Stimulated activated CD8-positive, alpha-beta memory T cell treated with anti-CD3 and anti-CD28 coated beads, Interleukin-4, amount 100 ng/mL, for 1 hour (primary cell): ENCODE measurements at places on chromosomes 11 and 22.

- no peak for DNase-seq
Observed at GRCh38 chr11:47033439-47033838, 96.9 kb downstream of the CSTPP1 start.

DNA sequence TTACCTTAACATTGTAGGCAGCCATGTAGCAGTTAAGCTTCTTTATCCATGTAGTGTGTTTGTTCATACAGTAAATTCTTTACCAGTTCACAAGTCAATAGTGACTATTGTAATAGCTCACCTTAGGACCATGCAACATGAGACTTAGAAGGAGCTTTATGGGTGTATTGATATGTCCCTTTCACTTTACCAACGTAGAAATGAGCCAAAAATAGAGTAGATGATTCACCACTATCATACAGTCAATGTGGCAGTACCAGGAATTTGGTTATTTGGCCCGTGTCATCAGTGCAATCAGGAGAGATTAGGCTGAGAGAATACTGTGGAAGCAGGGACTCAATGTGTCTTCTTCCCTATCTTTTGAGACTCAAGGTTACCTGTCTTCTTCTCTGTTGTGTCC is 4.7 kb downstream of the ZDHHC13 start:
- DNase-seq = no peak

- no peak for DNase-seq
Observed at GRCh38 chr22:37443086-37443485, 15.8 kb upstream of the ELFN2 start.

DNA sequence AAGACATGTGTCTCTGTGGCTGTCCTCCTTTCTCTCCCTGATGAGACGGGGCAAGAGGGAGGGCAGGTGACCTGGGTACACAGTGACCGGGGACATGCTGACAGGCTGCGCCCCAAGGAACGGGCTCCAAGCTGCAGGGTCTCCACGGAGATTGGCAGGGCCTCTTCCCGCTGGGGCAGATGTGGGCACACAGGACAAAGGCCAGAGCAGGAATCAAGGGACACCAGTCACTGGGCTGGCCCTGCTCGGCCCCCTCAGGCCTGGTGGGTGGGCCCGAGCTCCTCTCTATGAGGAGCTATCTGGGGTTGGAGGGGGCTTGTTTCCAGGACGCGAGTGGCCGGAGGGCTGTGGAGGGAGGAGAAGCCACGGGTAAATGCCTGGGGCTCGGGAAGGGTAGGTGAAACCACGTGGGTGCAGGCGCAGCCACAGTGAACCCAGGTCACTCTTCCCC is 11.2 kb downstream of the PNPLA5 start:
- no peak for DNase-seq

DNA sequence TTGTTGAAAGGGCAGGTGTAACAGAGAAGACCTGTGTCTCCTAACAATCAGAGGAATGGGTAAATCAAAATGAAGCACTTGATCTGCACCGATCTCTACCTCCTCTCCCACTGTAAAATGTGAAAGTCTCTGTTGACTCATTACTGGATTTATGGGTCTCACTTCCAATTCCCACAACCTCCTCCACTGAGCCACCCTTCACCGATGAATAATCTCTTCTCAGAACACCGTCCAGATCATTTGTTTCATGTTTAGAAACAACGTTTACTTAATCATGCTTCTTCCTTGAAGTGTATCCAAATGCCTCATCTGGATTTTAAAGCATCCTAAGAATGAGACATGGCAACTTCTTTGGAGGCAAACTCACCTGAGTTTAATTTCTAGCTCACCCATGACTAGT is 643.6 kb downstream of the ETS1 start:
- DNase-seq = no peak

GRCh38 chr22:49825944-49826602 is 1.6 kb downstream of the BRD1 start:
- DNase-seq = peak; percentile 54

- DNase-seq = no peak
Observed at GRCh38 chr22:31629741-31630184, 32.3 kb downstream of the PISD start.

- DNase-seq = no peak
Observed at GRCh38 chr22:45688600-45689080, 17.0 kb downstream of the ATXN10 start.

DNA sequence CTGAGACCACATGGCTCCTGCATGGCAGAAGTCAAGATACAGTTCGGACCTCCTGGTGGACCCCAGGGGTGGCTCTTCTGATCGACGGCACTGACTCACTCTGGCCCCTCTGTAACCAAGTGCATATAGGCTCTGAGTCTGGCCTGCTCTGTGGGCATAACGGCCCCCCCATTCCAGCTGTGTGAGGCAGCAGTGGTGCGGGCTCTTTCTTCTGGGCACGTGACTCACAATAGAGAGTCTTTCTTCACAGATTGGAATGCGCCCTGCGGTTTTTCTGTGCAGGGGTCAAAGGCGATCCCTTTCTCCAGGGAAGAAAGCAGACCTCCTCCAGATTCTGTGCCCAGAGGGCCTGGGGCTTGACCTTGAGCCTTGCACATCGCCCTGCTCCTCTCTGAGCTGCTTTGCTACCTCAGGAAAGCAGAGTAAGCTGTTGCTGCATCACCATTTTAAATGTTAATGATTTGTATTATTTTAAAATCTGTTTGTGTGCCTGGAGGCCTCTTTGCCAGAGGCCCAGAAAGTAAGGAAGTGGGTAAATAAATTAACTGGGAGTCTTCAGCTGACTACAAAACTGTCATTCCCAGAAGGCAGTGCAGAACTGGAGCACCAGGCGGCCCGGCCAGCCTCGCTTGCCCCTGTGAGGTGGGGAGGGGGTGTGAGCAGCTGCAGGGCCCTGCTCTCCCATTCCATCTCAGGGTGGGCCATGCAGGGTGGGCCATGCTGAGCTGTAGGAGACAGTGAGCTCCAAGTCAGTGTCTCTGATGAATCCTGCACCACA is 199.0 kb downstream of the GRIK4 start:
- no peak for DNase-seq

GRCh38 chr11:794013-794765 is 3.9 kb downstream of the SLC25A22 start:
- DNase-seq = no peak

DNA sequence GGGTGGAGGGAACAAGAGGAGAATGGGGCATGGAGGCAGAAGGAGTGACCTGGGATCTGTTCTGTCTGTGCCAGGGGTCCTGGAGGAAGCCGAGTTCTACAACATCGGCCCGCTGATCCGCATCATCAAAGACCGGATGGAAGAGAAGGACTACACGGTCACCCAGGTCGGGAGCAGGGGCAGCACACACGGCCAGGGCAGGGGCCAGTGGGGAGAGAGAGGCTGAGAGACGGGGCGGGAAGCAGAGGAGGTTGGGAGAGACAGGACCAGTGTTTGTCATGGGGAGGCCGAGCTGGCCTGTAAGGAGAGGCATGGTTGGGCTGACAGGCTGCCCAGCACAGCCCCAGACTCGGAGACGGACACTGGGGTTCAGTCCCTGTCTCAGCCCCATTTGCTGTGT is 4.7 kb downstream of the KCTD17 start:
- no peak for DNase-seq

DNA sequence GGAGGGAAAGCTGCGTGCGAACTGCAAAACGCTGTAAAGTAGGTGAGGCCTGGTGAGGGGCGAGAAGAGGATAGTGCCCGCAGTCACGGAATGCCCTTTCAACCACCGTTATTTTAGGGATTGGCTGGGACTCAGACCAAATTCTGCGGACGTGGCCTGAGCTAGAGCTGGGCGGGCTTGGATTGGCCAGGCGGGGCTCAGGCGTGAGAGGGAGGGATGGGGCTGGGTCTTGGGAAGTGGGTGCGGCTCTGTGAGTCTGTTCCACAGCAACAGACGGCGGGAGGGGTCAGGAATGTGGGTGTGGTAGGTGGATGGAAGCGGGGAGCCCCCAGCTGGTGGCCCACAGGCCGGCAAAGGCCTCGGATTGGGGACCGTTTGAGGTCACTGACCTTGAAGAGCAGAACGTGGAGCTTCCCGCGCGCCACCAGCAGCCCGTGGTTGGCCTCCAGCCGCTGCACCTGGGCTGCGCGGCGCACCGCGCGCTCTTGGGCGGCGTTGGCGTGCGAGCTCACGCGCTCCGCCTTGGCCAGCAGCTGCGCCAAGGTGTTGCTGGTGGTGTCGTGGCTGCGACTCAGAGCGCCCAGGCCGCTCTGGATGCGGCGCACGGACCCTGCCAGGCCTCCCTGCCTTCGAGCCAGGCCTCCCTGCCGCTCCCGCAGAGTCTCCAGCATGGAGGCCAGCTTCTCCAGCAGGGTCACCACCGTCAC is 444 bp downstream of the CAVIN3 start:
- no peak for DNase-seq

DNA sequence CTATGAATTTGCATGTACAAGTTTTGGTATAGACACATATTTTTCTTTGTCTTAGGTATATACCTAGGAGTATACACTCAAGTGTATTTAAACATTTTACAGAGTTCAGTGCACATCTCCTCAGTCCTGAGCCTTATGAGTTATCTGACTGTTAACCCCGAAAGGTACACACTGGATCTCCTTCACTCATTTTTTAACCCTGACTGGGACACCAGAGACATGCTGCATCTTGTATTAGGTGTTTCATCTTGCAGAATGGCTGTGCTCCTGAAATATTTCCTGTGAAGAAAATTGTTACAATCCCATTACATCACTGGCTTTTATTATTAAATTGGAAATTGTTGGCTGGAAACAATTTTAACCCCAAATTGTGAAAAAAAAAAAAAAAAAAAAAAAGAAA is 15.3 kb downstream of the PARVA start:
- no peak for DNase-seq

GRCh38 chr22:48708558-48709245 is 1119.0 kb downstream of the BRD1 start:
- DNase-seq = no peak

- no peak for DNase-seq
Observed at GRCh38 chr11:77113382-77114088, 10.9 kb downstream of the OMP start.

GRCh38 chr11:22554221-22554620 is 71.4 kb downstream of the FANCF start:
- no peak for DNase-seq

DNA sequence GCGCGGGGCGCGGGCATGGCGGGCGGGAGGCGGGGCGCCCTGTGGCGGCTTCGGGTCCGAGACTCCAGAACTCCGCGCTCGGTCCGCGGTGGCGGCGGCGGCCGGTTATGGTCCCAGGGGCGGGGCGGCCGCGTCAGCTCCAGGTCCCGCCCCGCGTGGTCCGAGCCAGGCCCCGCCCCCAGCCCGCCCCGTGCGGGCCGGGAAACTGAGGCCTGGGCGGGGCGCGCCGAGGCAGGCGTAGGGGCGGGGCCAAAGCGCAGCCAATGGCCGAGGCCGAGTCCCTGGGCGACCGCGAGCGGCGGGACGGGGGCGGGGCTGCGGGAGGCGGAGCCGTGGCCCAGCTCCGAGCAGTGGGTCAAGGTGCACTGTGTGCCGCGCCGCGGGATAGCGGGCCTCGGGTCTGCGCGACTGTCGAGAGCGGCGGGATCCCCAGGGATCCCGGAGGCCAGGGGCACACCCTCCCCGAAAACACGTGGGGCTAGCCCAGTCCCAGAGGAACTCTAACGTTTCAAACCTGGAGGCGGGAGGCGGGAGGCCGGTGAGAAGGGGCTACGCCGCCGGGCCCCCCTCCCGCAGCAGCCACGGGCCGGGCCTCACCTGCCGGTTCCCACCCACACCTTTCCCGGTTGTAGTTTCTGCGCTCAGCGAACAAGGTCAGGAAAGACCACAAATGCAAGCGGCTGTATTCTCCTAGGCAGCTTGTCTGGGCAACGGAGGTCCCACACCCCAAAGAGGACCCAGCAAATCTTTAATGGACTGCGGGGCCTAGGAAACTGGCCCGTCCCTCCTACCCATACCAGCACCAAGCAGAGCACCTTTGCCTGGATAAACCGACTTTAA is at the start of gene SLC25A1:
TSS of gene SLC25A1 (minus strand) at position 80 of the 840 bp plus-strand sequence. CDS start at position 17, 63 bp downstream.
- DNase-seq = peak; percentile 55

DNA sequence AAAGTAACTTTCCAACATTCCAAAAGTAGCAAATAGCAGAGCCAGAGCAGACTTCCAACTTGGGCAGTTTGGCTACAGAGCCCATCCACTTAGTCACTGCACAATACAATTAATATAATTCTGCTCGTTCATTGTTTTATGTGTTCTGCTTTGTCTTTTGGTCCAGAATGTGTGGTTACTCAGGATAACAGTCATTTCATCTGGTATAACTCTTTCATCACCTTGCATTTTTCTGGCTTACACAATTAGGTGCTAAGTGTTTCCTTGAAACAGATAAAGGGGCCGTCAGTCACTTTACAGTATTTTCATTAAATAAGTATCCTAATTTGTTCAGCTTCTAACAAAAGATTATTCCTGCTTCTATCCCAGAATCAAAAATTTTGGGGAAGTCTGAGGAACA is 87.2 kb downstream of the LARGE2 start:
- no peak for DNase-seq

- DNase-seq = no peak
Observed at GRCh38 chr22:24247564-24248344, 2.9 kb upstream of the GGT5 start.

- DNase-seq = no peak
Observed at GRCh38 chr22:20966883-20967696, at the start of gene AIFM3. TSS of gene AIFM3 (plus strand) at chr22:20967255. CDS start at chr22:20967945, 690 bp downstream.

GRCh38 chr11:16286095-16286494 is 70.3 kb downstream of the SOX6 start:
- no peak for DNase-seq

- DNase-seq = no peak
Observed at GRCh38 chr11:39249566-39250365, 2209.7 kb downstream of the LRRC4C start.

- no peak for DNase-seq
Observed at GRCh38 chr11:43214471-43214870, 97.3 kb upstream of the API5 start.

DNA sequence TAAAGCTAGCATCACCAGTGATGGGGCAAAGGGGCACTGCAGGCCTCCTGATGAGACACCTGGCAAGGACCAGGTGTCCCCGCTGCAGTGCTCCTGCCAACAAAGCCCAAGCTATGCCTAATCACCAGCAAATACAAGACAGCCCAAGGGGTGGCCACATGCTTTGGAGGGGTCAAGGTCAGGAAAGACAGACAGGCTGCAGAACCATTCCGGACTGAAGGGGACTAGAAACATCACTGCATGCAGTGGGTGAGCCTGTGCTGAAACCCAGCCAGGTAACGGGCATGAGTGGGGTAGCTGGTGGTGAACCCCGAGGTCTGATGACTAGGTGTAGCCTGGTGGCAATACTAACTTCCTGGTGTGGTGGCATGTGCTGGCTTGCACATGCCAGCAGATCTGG is 111.1 kb downstream of the MED15 start:
- DNase-seq = no peak

DNA sequence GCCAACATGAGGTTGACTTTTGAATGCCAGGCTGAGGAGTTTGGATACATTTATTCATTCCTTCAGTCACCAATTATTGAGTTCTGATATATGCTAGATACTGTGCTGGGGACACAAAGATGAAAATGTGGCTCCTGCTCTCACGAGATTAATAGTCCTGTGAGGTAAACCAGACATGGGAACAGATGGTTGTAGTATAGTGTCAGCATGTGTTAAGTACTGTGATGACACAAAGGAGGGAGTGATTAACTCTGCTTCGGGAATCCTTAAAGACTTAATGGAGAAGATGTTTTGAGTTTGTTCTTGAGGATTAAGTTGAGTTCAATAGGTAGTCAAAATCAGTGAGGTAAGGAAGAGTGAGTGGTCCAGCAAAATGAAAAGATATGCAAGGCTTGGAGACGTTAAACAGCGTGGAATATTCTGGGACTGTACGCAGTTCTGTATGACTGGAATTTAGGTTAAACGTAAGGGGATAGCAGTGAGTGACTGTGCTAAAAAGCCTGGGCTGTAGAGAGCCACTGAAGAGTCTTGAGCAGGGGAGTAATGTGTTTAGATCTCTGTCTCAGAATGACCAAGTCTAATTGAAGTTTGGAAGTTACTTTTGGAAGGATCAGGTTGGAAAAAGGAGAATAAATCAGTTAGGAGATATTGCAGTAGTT is 11.8 kb downstream of the RNF121 start:
- no peak for DNase-seq

- DNase-seq = no peak
Observed at GRCh38 chr22:46862418-46863324, 100.2 kb downstream of the TBC1D22A start.
